ENCODE measurements at places on chromosomes 1 and 21. TPM values are rescaled to one million over a fixed set of nuclear protein-coding genes. Genes with fewer than 3 reads are reported as not detected.

- DNase-seq: no peak
These were observed 3.5 kb upstream of the PHC2 start for GRCh38 chr1:33434363-33434750.

DNA sequence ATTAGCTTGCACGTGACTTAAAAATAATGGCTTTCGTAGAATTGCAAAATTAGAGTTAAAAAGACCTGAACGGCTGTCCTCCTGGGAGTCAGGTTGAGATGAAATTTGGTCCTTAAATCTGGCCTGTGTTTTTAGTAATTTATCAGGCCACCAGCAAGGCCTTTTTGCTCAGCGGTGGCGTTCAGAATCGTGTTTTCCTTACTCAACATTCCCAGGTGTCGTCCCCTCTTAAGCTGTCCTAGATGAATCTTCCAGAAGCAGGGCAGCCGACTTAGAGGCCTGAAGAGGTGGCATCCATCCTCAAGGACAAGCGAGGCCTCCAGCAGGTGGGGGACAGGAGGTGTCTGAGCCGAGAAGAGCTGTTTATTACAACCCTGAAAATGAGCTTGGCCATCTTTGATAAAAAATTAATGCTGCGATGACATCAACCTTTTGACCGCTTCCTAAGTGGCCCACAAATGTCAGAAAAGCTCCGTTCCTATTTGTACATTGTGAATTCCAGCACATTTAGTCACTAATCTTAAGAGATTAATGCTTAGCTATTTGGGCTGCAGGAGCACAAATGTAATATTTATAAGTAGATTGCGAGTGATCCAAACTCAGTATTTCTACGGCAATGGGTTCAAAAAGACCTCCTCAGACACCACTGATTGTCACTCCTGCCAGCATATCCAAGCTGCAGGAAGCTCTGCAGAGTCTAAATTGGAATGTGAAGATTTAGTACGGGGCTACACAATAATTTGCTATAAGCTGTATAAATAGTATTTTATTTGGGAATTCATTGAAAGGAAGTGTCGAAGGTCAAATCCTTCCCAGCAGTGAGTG lies 344.1 kb upstream of the VAMP3 start:
- DNase-seq: no peak

DNA sequence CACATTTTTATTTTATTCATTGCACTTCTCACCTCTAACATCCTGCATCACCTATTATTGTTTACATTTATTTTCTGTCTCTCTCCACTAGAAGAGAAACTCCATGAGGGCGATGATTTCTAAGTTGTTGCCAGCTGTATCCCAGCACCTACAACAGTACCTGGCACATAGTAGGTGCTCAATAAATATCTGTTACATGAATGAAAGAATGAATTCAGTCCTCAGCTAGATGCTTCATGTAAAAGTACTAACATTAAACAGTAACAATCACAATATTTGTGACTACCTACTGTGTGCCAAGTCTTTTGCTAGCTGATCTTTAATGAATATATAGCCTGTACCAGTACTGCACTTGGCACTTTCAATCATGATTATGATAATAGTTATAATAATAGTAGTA lies 3.0 kb downstream of the TAS1R2 start:
- DNase-seq: no peak

DNA sequence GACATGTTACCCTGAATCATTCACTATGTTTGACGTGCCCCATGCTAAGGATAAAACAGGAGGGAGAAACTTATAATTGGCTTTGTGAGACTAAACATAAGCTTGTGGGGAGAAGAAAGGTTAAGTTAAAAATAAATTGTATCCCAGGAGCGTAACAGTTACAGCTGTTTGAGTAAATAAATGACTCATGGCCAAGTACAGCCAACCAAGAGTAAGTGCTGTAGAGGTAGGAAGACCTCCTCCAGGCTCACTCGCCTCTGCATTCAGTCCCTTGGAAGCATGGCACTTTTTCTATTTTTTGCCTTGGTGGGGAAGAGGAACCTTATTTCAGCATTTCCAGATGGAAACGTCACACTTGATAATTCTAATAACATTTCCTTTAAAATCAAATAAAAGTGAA lies 116.5 kb downstream of the ZP4 start:
- no peak for DNase-seq

- DNase-seq: no peak
These were observed 24.8 kb upstream of the MUTYH start for GRCh38 chr1:45365051-45365450.

DNA sequence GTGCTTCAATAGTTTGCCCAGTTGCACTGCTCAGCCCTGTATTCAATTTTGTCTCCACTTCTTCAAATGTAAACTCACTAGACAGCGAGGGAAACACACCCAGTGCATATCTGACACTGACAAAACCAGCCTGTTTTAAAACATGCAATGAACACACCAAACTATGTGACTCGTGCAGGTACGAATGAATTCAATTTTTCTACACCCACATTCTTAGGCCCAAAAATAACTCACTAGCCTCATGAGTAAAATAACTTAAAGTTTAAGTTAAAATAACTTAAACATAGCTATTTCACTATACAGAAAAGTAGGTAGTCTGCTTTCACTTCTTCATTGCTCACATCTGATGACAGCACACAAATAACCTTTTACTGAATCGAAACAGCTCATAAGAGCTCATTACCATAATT lies 21.1 kb downstream of the TTC13 start:
- no peak for DNase-seq

DNA sequence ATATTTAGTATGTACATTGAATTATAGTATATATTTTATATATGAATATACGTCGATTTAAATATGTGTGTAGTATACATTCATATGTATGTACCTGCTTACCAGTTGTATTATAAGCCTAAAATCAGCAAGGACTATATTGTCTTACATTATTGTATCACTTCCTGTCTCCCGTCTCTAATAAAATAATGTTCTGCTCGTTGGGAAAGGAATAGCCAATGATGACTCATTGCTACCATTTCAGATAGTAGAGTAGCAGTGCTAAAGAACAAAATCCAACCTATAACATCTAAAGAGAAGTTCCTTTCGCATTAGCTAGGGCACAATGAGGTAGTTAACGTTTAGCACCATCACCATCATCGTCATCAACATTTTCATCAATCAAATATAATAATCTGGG lies 39.9 kb upstream of the SMYD2 start:
- DNase-seq: no peak

DNA sequence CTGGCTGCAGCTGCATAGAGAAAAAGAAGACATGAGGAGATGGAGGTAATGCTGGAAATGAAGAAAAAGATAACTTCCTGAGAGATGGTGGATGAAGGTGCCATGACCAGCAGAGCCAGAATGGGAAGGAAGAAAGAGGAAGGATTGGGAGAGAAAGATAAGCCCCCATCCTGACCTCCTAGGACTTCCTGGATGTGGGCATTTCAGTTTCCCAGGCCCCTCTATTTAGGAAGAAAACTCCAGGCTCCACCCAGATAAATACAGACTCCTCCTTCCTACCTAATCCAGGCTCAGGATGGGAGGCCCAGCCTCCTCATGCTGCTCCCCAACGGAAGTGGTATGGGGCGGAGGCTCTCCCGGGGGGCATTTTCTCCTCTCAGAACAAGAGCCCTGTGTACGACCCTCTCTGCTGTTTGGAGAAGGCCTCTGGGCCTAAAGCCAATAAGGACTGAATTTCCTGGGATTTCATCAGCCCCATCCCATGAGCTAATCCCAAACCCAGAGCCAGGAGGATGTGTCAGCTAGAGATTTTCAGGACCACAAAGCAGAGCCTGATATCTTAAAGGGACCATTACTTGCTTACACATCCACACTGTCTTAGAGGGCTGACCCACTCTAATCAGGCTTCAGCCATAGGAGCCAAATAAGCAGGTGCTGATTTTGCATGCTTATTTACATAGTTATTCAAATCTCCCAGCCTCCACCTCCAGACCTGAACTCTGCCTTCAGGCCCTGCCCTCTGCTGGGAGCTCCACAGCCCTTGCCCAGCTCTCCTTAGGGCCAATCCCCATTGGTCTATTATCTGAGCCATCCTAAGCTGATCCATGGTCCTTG lies 5.1 kb upstream of the ARHGEF2 start:
- DNase-seq: peak; percentile 98

- no peak for DNase-seq
These were observed 23.9 kb downstream of the MIGA1 start for GRCh38 chr1:77803371-77803770.

DNA sequence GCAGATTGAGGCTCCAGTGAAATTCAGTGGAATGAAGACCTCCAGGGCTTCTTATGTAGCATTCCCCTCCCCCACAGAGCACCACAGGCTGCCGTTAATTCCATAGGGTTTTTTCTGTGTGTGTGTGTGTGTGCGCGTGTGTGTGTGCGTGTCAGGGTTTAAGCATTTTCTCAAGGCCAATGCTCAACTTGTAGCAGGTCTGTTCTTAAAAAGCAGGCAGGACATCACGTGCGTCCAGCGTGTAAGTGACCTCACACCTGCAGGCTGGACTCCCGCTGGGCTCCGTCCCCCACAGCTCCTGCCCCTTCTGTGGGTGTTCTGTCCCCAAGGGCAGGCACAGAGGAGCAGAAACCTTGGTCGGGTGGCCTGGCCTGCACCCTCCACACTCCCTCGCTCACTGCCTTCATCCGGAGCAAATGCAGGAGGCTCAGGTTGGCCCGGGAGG lies 5.3 kb downstream of the PRDM16 start:
- DNase-seq: no peak

DNA sequence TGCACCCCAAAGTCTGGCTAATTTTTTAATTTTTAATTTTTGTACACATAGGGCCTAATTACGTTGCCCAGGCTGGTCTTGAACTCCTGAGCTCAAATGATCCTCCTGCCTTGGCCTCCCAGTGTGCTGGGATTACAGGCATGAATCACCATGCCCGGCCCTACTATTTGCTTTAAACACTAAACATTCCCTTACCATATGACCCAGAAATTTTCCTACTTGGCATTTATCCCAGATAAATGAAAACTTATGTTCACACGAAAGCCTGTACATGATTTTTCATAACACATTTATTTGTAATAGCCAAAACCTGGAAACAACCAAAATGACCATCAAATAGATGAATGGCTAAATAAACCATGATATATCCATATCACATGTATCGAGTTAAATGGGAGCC lies 35.8 kb downstream of the NDUFS5 start:
- DNase-seq: no peak

DNA sequence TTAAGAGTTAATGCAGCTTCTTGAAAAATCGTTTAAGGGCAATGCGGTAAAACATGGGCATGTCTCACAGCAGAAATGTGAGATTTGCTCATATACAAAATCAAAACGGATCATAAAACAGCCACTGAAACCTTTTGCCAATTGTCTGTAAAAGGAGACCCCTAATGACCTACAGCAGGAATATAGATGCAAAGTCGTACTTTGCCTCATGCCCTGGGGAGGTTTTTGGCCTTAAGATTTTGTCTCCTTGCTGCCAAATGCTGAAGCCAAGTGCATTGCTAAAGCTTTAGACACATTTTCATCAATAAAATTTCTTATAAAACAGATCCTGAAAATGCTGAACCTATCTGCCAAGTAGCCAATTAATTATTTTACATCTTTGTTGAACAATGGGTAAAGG lies 226.9 kb downstream of the TGFB2 start:
- DNase-seq: peak; percentile 92

- no peak for DNase-seq
These were observed 4.2 kb downstream of the S100A6 start for GRCh38 chr1:153531638-153532037.

DNA sequence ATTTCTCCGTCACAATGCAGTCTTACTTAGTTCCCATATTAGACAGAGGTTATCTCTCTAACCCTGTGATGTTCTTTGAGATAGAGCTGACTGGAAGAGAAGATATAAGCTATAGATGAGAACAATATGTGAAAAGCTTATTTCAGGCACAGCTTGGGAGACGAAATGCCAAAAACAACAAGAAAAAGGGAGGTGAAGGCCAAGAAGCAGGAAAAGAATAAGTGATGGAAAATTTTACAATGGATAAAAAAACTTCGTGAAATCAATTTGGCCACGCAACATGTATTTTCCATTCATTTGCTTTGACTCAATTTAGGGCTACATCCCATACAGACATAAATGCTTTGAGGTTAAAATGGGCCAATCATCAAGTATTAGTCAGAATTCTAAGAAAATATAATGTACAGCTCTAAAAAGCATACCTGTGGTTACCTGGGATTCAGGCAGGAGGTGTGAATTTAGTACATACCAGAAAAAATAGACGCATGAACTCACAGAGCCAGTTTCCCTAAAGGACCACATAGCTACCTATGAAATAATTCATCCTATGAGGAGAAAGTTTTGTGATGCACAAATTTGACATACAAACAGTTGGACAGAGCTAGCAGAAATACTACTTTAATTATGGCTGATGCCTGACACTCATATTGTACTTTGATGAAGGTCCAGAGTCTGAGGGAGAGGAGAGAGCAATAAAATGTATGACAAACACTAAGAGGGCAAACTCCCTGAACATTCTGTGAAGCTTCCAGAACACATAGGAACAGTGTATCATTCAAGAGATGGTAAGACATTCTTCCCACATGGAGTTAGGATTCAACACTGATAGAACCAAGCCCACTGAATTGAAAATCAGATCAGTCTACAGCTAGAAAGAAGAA lies 12.1 kb downstream of the RGS1 start:
- DNase-seq: peak; percentile 42

DNA sequence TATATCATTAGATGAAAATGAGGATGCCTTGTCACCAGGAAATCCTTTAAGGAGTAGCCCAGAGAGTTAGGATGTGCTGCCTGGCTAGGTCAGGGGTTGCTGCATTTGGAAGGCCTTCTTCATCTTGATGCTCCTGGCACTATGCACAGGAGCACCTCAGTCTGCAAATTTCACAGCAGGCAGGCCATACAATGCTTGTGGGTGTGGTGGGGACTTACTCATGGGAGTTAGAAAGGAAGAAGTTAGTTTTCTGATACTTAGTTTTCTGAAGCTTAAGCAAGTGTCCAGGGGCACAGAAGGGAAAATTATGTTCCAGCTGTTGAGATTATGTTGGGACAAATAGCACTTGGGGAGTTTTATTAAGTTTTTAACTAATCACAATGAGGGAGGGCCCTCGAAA lies 11.4 kb downstream of the HLX start:
- no peak for DNase-seq

DNA sequence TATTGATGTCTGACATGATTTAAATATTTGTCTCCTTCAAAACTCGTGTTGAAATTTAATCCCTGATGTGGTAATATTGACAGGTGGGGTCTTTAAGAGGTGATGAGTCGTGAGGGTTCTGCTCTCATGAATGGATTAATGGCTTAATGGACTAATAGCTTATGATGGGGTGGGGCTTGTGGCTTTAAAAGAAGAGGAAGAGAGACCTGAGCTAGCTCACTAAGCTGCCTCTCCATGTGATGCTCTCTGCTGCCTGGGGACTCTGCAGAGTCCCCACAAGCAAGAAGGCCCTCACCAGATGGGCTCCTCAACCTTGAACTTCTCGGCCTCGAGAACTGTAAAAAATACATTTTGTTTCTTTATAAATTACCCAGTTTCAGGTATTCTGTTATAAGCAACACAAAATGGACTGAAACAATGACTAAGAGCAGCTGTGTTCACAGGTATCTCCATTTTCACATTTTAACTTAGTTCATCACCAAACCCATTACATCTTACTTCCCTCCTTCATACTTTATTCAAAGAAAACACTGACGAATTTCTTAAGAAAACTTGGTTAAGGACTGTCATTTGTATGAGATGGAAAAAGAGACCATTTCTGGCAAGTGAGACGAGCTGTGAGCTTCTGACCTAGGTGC lies 12.1 kb upstream of the AIM2 start:
- DNase-seq: no peak

C1QC gene
- 19.1 TPM for total RNA-seq

LHX8 gene
- 0.09 TPM for total RNA-seq

C1orf185 gene
- not detected for total RNA-seq

ANKRD35 gene
- 2.2 TPM for total RNA-seq

PPIAL4G gene
- total RNA-seq: 0.04 TPM

BCL2L15 gene
- 0.75 TPM for total RNA-seq

MEF2D gene
- total RNA-seq: 16.8 TPM

HFM1 gene
- 4.0 TPM for total RNA-seq

Measured in muscle of leg (tissue), 16 donors.